ENCODE measurements at places on chromosomes 2 and 18.

- DNase-seq, result no peak
These were observed 628 bp downstream of the GIGYF2 start for GRCh38 chr2:232697807-232698110.

DNA sequence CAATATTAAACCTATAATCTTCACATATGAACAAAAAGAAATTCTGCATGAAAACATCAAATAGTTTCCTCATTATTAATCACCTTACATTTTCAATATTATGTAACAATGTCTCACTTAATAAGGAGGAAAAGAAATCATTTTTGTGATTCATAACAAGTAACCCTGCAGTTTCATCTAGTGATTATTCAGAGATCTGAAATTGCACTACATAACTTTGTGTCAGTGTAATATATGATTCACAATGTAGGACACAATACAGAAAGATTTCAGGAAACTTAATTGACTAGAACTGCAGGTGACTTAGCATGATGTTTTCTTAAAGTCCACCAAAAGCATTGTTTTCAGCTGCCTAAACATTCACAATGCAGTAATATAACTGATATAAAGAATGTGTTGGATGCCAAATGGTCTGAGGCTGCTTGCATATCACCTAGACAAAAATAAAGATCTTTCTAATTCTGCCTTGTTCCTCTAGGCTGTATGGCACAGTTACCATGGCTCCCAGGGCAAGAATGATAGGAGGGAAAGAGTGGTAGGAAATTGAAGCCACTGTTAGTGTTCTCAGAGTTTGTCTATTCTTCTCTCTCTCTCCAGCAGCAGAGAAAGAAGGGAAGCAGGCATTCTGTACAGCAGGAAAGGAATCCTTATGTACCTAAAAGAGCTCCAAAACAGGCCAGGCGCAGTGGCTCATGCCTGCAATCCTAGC is 366.6 kb downstream of the FSIP2 start:
- no peak for DNase-seq

- no peak for DNase-seq
These were observed 88.9 kb upstream of the SERPINE2 start for GRCh38 chr2:224127871-224128501.

GRCh38 chr2:47028846-47029560 is 113.4 kb upstream of the MCFD2 start:
- DNase-seq, result no peak

GRCh38 chr18:22439447-22439846 is 21.7 kb upstream of the CTAGE1 start:
- DNase-seq, result no peak

GRCh38 chr2:54603357-54603756 is 120.1 kb upstream of the EML6 start:
- no peak for DNase-seq
